ENCODE measurements at places on chromosomes 13 and 19. TPM values are rescaled to one million over a fixed set of nuclear protein-coding genes. Genes with fewer than 3 reads are reported as not detected.
A peak's percentile ranks its signal among the peaks of the same experiment; 100 is the strongest.

PEAK3 gene
- not detected for polyA plus RNA-seq

KLC3 gene
- polyA plus RNA-seq, result not detected

CPT1C gene
- 1.9 TPM for polyA plus RNA-seq

DNA sequence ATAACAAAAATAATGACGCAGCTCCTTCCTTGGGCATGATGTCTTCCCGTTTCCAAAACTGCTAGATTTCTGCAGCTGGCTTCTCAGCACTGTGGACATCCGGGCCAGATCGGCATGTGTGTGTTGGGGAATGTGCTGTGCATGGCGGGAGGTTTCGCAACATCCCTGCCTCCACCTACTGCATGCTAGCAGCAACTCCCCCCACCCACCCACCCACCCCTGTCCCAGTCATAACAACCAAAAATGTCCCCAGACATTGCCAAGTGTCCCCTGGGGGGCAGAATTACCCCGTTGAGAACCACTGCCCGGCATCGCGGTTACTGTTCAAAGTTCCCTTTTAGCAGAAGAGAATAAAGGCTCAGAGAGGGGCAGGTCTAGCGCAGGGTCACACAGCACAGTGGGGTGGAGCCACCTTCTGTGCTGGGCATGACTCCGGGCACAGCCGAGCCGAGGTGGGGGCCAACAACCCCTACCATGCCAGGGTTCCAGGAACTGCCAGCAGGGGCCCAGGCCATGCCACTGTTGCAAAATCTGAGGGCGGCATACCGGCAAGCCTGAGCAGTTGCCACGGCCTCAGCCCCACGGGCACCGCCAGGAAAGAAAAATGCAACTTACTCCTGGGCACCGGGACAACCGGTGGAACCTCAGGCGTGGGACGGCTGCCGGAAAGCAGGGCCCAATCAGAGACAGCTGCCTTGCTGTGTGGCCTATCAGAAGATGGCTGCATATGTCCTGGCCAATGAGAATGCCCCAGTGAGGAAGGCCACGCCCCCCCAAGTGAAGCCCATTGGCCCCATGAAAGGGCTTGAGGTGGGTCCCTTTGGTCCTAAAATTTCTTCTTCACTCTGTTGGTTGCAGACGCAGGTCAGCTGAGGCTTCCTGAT is 22.5 kb upstream of the NFIC start:
- peak; percentile 94 for DNase-seq
- no peaks in the 10 kb centered on the region for H3K36me3 ChIP-seq
- peak overlapping the region; percentile 94 for H3K27ac ChIP-seq
- H3K27me3 ChIP-seq, result no peaks in the 10 kb centered on the region
- no peaks in the 10 kb centered on the region for H3K4me1 ChIP-seq

DNA sequence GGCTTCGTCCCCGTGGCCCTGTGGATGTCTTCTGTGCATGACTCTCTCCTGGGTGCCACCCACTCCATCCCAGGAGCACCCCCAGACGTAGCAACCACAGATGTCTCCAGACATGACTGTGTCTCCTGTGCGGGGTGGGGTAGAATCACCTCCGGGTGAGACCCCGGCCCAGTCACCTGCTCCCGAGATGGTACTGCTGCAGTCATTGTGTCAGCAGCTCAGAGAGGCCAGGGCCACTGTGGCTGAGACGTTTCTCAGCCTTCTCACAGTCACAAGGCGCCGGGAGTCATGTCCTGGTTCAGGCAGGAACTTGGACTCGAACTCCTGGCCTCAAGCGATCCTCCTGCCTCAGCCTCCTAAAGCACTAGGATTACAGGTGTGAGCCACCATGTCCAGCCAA is 16.6 kb downstream of the NCLN start:
- peaks cover 6% of the 10 kb centered on the region for H3K36me3 ChIP-seq
- H3K27me3 ChIP-seq, result no peaks in the 10 kb centered on the region
- H3K4me1 ChIP-seq, result no peaks in the 10 kb centered on the region
- no peak overlapping the region for H3K4me3 ChIP-seq
- DNase-seq, result no peak

DNA sequence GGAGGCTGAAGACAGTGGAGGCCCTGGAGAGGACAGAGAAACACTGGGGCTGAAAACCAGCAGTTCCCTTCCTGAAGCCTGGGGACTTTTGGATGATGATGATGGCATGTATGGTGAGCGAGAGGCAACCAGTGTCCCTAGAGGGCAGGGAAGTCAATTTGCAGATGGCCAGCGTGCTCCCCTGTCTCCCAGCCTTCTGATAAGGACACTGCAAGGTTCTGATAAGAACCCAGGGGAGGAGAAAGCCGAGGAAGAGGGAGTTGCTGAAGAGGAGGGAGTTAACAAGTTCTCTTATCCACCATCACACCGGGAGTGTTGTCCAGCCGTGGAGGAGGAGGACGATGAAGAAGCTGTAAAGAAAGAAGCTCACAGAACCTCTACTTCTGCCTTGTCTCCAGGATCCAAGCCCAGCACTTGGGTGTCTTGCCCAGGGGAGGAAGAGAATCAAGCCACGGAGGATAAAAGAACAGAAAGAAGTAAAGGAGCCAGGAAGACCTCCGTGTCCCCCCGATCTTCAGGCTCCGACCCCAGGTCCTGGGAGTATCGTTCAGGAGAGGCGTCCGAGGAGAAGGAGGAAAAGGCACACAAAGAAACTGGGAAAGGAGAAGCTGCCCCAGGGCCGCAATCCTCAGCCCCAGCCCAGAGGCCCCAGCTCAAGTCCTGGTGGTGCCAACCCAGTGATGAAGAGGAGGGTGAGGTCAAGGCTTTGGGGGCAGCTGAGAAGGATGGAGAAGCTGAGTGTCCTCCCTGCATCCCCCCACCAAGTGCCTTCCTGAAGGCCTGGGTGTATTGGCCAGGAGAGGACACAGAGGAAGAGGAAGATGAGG is 1.5 kb downstream of the PPP1R15A start:
- DNase-seq, result no peak
- no peaks in the 10 kb centered on the region for H3K27me3 ChIP-seq
- peak overlapping the region; percentile 24 for H3K4me3 ChIP-seq

DNA sequence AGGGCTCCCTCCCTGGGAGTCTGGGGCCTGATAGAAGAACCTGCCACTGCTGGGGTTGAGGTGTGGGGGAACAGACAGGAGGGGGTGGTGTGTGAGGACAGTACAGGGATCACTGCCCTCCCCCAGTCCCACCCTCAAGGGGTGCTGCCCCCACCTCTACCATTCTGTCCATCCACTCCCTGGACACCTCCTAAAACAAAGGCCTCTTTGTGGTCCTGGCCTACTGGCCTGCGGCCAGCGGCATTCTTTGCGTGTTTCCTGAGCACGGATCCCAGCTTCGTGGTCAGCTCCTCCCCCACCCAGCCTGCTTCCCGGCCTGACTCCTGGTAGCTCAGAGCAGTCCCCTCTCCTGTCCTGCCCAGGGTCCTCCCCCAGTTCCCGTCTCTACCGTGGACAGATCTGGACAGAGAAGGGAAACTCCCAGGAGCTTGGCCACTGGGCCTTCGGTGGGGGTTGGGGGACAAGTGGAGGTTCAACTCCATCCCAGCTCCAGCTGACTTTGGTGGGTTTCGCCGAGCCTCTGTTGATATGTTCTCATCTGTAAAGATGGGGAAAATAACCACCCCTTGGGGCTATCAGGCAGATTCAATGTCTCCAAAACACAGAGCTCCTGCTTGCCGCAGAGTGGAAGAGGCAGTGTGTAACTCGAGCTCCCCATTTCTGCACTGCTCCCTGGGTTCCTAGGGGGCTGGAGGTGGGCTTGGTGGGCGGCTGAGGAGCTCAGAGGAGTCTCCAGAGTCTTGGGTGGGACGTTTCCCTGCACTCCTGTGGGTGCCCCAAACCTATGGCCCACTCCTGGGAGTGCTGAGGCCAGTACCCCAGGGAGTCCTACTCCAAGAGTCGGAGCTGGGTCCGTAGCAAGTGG is 48.7 kb downstream of the LYL1 start:
- peak; percentile 93 for DNase-seq
- no peak overlapping the region for H3K4me3 ChIP-seq
- no peaks in the 10 kb centered on the region for H3K36me3 ChIP-seq
- H3K4me1 ChIP-seq, result peaks cover 13% of the 10 kb centered on the region
- H3K27me3 ChIP-seq, result no peaks in the 10 kb centered on the region

DNA sequence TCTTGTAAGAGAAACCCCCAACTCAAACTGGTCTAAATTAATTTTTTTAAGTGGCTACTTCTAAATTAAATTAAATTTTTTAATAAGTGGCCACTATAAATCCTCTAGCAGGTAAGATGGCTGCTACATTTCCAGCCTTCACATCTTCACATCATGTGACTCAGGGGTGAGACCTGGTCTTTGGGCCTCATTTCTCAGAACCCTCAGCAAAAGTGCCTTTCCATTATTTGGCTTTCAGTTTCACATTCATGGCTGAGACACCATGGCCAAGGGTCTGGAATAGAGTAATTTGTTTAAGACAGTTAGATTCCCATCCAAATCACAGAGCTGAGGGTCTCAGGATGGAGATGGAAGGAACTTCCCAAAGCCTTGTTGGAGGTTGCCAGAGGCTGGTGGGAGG is 47.5 kb downstream of the DCT start:
- DNase-seq, result no peak
- H3K36me3 ChIP-seq, result no peaks in the 10 kb centered on the region
